Esophagus squamous epithelium (tissue), 5 donors: ENCODE measurements at places on chromosomes 5 and 9.
A peak's percentile ranks its signal among the peaks of the same experiment; 100 is the strongest.

GRCh38 chr9:132187121-132187620 lies 25.3 kb downstream of the NTNG2 start:
- no peaks in the 10 kb centered on the region for H3K4me1 ChIP-seq
- H3K27me3 ChIP-seq, result no peaks in the 10 kb centered on the region
- no peak for DNase-seq
- no peak overlapping the region for H3K4me3 ChIP-seq

- H3K4me3 ChIP-seq, result no peak overlapping the region
- H3K4me1 ChIP-seq, result no peaks in the 10 kb centered on the region
- H3K27ac ChIP-seq, result no peak overlapping the region
- no peaks in the 10 kb centered on the region for H3K27me3 ChIP-seq
- no peak for DNase-seq
- H3K36me3 ChIP-seq, result no peaks in the 10 kb centered on the region
These were observed 594.3 kb upstream of the KLF4 start for GRCh38 chr9:108083796-108084352.

DNA sequence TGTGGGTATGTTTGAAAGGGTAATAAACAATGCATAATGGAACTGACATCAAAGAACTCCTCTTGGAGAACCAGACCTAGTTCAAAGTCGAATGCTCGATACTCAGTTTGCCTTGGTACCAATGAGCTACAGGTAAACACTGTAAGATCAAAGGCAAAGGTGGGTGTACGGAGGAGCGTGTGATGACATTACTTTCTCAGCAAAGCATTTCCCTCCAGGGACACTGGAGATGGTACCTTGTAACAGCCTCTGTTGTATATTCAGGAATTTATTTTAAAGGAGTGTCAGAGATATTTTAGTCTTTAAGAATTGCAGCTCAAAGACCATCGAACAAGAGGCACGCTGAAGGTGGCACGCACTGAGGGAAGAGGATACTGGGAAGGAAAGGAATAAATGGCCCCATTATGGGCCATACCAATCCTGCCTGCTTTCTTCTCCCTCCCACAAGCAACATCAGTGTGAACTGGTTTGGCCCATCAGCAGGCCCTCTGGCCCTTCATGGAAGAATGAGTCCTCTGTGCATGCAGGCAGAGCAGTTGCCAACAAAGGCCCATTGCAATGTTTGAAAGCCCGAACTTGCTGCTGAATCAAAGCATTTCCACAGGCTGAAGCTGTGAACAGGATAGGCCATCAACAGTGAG lies 410.2 kb downstream of the ACTL7B start:
- no peaks in the 10 kb centered on the region for H3K4me1 ChIP-seq
- no peak overlapping the region for H3K4me3 ChIP-seq
- no peaks in the 10 kb centered on the region for H3K36me3 ChIP-seq
- no peak for DNase-seq
- peak overlapping the region; percentile 89 for H3K27ac ChIP-seq
- H3K27me3 ChIP-seq, result no peaks in the 10 kb centered on the region

DNA sequence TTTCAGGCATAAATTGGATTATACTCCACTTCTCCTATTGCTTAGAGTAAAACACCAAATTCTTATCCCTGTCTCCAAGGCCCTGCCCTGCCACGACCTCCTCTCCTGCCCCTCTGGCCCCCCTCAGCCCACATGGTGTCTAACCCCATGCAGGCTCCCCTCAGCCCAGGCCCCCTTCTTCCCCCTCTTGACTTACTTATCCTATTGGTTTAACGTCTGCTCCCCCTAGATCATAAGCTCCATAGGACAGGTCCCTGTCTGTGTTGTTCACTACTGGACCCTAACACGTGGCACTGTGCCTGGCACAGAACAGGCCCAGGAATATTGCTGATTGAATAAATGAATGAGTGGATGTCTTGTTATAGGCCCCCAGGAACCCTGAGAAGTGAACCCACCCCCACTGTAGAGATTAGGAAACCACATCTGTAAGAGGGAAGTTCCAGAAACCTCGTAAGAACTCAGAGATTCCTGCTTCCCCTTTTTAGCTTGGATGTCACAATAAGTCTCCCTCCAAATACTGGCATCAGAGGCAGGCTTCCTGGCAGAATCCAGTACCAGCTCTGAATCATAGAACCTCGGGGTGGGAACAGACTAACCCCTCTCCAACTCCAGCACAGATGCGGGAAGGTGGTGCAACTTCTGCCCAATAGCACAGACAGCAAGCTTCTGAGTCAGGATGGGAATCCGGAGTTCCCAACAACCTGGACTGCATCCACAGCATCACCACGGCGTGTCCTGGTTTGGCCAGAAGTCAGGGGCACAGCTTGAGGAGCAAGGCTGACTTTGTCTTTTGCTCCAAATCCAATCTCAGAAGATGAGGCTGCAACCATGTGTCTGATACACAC lies 31.5 kb downstream of the HRH2 start:
- H3K27me3 ChIP-seq, result no peaks in the 10 kb centered on the region
- peaks cover 8% of the 10 kb centered on the region for H3K4me1 ChIP-seq
- no peaks in the 10 kb centered on the region for H3K36me3 ChIP-seq
- no peak for DNase-seq
- no peak overlapping the region for H3K4me3 ChIP-seq

- H3K27ac ChIP-seq, result no peak overlapping the region
- H3K36me3 ChIP-seq, result no peaks in the 10 kb centered on the region
- DNase-seq, result no peak
- H3K4me3 ChIP-seq, result no peak overlapping the region
These were observed 52.0 kb downstream of the GLRA1 start for GRCh38 chr5:151872701-151873100.

DNA sequence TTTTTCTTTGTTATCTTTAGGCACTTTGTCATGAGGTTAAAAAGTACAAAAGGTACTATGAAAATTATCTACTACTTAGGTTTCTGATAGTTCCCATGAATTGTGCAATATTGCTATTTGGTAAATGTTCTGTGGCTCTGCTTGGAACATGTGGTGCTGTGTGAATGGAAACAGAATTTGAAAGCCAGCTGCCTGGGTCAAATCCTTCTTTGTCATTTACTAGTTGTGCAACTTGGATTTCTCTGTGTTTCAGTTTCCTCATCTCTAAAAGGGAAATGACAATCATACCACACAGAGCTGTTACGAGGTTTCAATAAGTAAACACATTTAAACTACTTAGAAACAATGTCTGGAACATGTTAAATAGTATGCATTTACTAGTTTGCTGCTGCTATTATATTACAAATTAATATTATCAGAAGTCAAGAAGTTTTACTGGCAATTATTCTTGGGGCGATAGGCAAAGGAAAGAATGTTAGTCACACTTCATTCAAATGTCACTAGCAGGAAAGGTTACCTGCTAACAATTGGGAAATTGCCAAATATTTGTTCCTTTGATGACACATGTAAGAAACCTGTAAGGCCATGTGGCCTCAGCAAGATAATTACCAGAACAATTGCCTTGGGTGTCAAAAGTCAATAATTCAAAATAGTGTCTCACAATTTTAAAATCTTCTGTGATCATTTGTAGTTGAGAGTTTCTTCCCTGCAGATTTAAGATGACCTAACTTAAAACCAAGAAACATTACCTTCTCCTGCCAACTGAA lies 184.8 kb downstream of the KIAA0825 start:
- peak overlapping the region; percentile 41 for H3K27ac ChIP-seq
- no peak overlapping the region for H3K4me3 ChIP-seq
- no peaks in the 10 kb centered on the region for H3K36me3 ChIP-seq
- DNase-seq, result no peak
- H3K27me3 ChIP-seq, result no peaks in the 10 kb centered on the region
- peaks cover 6% of the 10 kb centered on the region for H3K4me1 ChIP-seq

- no peaks in the 10 kb centered on the region for H3K27me3 ChIP-seq
- H3K4me3 ChIP-seq, result no peak overlapping the region
- no peaks in the 10 kb centered on the region for H3K36me3 ChIP-seq
- H3K27ac ChIP-seq, result no peak overlapping the region
- no peaks in the 10 kb centered on the region for H3K4me1 ChIP-seq
- no peak for DNase-seq
These were observed 447.9 kb downstream of the SPATA31D1 start for GRCh38 chr9:82436475-82436874.

- no peak overlapping the region for H3K27ac ChIP-seq
- H3K36me3 ChIP-seq, result no peaks in the 10 kb centered on the region
- no peak overlapping the region for H3K4me3 ChIP-seq
- no peaks in the 10 kb centered on the region for H3K4me1 ChIP-seq
- no peaks in the 10 kb centered on the region for H3K27me3 ChIP-seq
These were observed 255.2 kb downstream of the TMEM167A start for GRCh38 chr5:82821846-82822633.

GRCh38 chr9:79969393-79970145 lies 397.8 kb downstream of the TLE4 start:
- H3K27ac ChIP-seq, result no peak overlapping the region
- H3K27me3 ChIP-seq, result no peaks in the 10 kb centered on the region
- H3K4me1 ChIP-seq, result peaks cover 3% of the 10 kb centered on the region
- DNase-seq, result no peak
- no peaks in the 10 kb centered on the region for H3K36me3 ChIP-seq
- no peak overlapping the region for H3K4me3 ChIP-seq

- no peaks in the 10 kb centered on the region for H3K36me3 ChIP-seq
- peaks cover 14% of the 10 kb centered on the region for H3K4me1 ChIP-seq
- H3K27ac ChIP-seq, result no peak overlapping the region
- no peaks in the 10 kb centered on the region for H3K27me3 ChIP-seq
- no peak overlapping the region for H3K4me3 ChIP-seq
- DNase-seq, result no peak
These were observed 176.7 kb downstream of the PRELID2 start for GRCh38 chr5:145658435-145658834.

DNA sequence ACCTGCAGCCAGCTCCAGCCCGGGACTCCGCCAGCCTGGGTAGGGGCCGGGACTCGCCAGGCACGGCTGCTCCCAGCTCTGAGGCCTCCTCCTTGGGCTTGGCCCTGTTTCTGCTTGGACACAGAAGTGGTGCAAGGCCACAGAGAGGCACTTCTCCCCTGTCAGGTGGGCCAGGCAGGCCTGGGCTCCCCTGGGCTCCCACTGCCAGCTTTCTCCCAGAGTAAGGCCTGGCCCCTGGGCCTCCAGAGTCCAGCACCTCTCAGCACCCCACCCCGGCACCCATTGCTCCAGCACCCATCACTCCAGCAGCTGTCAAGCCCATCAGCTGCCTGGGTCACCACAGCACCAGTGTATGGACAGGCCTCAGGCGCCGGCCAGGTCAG lies 71.1 kb upstream of the LRRTM2 start:
- no peaks in the 10 kb centered on the region for H3K4me1 ChIP-seq
- DNase-seq, result no peak
- no peak overlapping the region for H3K4me3 ChIP-seq
- H3K27me3 ChIP-seq, result no peaks in the 10 kb centered on the region
- no peaks in the 10 kb centered on the region for H3K36me3 ChIP-seq
- no peak overlapping the region for H3K27ac ChIP-seq

GRCh38 chr9:108474356-108474755 lies 381.4 kb downstream of the ACTL7B start:
- H3K27ac ChIP-seq, result peak overlapping the region; percentile 42
- DNase-seq, result no peak
- no peaks in the 10 kb centered on the region for H3K27me3 ChIP-seq

DNA sequence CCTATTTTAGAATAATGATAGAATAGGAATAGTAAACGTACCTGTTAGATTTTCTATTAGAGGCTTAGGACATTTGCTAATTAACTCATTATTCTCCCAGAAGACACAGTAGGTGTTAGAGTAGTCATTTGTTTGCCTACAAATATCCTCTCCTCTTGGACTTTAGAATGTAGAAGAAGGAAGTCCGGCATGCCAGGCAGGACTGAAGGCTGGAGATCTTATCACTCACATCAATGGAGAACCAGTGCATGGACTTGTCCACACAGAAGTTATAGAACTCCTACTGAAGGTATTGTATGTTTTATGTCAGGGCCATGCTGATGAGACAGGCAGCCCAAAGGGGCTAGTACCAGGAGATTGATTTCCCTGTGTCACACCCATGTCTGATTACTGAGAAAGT lies 43.3 kb downstream of the CD180 start:
- no peak overlapping the region for H3K27ac ChIP-seq
- no peak for DNase-seq
- H3K4me3 ChIP-seq, result no peak overlapping the region
- H3K36me3 ChIP-seq, result peaks cover 20% of the 10 kb centered on the region
- H3K27me3 ChIP-seq, result no peaks in the 10 kb centered on the region

GRCh38 chr5:114561415-114561814 lies 199.5 kb downstream of the KCNN2 start:
- no peaks in the 10 kb centered on the region for H3K36me3 ChIP-seq
- H3K27ac ChIP-seq, result no peak overlapping the region
- H3K27me3 ChIP-seq, result no peaks in the 10 kb centered on the region
- DNase-seq, result no peak
- no peak overlapping the region for H3K4me3 ChIP-seq

DNA sequence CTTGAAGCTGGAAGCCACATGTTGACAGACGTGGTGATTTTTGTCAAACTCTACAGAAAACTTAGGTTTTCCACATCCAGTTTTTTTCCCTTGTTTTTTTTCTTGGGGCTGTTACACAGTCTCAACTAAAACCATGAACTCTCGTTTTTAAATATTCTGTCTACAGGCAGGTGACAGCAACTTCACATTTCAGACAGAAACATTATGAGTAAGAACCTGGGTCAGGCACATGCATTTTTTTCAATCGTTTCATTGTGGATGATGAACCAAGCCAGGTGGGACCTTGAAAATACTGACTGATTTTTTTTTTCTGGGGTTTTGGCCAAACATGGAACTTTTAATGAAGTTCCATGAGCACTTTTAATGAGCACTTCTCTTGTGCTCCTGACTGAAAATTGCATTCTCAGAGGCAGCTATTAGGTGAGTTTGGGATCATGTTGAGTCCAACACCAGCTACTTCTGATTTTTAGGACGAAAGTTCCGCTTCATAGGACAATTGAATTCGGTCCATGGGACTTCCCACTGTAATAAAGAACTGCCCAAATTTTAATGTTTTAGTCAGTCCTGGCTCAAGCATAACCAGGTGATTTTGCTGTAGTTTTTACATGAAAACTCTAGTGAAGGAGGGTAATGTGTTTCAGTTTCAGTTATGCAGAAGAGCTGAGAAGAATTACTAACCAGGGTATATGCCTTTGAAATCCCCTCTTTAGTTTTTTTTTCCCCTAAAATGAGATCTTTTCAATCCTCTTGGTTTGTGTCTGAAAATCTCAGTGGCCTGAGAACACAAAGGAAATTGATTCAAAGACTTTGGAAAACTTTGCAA lies 93.2 kb upstream of the ADAMTS16 start:
- no peak overlapping the region for H3K4me3 ChIP-seq
- no peaks in the 10 kb centered on the region for H3K4me1 ChIP-seq
- no peaks in the 10 kb centered on the region for H3K27me3 ChIP-seq
- no peaks in the 10 kb centered on the region for H3K36me3 ChIP-seq

GRCh38 chr5:68839019-68839552 lies 254.7 kb upstream of the SLC30A5 start:
- no peak for DNase-seq
- peaks cover 4% of the 10 kb centered on the region for H3K4me1 ChIP-seq
- no peaks in the 10 kb centered on the region for H3K27me3 ChIP-seq

GRCh38 chr5:14779975-14780374 lies 91.6 kb downstream of the ANKH start:
- H3K4me1 ChIP-seq, result peaks cover 4% of the 10 kb centered on the region
- no peak overlapping the region for H3K4me3 ChIP-seq
- no peaks in the 10 kb centered on the region for H3K36me3 ChIP-seq
- H3K27me3 ChIP-seq, result no peaks in the 10 kb centered on the region
